ENCODE measurements at places on chromosomes 16 and 17. TPM values are rescaled to one million over a fixed set of nuclear protein-coding genes. Genes with fewer than 3 reads are reported as not detected.
A peak's percentile ranks its signal among the peaks of the same experiment; 100 is the strongest.

GRCh38 chr17:43020030-43020621 is 2.1 kb downstream of the VAT1 start:
- no peak for DNase-seq

The SLC38A8 gene
- not detected for total RNA-seq

GRCh38 chr17:20241855-20242254 is 225.5 kb downstream of the LGALS9B start:
- no peak for DNase-seq

The DHRS7C gene
- total RNA-seq, result not detected

DNA sequence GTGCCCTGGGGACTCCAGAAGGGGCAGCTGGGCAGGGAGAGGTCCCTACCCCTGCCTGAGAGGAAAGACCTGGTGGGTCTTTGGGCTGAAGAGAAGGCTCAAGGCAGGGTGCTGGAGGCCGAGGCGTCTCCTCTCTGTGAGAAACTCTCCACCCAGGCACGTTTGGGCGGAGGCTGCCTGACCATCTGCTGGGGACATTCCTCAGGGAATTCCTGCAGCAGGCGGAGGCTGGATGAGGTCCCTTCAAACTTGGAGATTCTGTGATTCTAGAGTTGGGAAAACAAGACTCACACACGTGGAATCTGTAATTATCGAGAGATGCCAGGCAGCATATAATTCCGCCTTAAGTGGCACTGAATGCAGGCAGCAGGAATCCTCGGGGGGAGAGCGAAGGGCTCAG is 21.1 kb upstream of the PHF12 start:
- DNase-seq, result no peak

The NKD1 gene
- not detected for total RNA-seq

The RHBDF1 gene
- 37.3 TPM for total RNA-seq

The C16orf54 gene
- not detected for total RNA-seq

GRCh38 chr16:11098601-11099390 is 154.4 kb downstream of the CLEC16A start:
- DNase-seq, result no peak

DNA sequence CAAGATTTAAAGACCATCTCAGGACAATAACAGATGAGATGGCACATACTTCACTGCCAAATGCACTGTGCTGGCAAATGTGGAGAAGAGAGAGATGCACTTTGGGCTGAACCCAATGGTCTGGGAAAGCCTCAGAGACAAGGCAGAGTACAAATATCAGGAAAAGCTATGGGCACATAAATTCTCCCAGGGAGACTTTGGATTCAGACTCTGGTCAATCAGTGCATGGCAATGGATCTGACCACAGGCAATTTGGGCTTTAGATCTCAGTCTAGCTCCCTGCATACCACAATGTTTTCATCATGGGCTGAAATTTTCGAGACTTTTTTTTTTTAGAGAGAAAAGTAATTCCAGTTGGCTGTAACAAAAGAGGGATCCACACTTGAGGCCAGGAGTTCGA is 20.0 kb upstream of the XPO6 start:
- no peak for DNase-seq

DNA sequence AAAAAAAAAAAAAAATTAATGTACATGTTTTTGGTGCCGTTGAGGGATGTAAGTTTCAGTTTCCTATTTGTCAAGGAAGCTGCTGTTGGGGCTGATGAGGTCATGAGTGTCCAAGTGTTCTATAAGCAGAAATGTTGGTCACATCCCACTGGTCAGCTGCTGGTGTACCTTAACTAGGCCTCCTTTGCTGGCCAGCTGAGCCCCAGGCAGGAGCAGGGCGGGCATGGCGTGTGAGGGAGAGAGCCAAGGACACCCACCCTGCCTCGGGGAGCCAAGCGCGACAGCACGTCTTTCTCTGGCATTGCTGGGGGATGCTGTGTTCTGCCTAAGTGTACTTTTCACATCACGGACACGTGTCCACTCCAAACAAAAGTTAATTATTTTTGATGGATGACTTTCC is 108.1 kb upstream of the CDC42EP4 start:
- DNase-seq, result peak; percentile 56

- peak; percentile 75 for DNase-seq
These were observed 382.0 kb upstream of the DYNLRB2 start for GRCh38 chr16:80158766-80159165.

GRCh38 chr16:27826893-27827289 is 236.6 kb downstream of the GSG1L start:
- DNase-seq, result no peak

GRCh38 chr17:49180303-49180702 is 30.1 kb downstream of the GNGT2 start:
- DNase-seq, result peak; percentile 30

The FGF11 gene
- 10.7 TPM for total RNA-seq

DNA sequence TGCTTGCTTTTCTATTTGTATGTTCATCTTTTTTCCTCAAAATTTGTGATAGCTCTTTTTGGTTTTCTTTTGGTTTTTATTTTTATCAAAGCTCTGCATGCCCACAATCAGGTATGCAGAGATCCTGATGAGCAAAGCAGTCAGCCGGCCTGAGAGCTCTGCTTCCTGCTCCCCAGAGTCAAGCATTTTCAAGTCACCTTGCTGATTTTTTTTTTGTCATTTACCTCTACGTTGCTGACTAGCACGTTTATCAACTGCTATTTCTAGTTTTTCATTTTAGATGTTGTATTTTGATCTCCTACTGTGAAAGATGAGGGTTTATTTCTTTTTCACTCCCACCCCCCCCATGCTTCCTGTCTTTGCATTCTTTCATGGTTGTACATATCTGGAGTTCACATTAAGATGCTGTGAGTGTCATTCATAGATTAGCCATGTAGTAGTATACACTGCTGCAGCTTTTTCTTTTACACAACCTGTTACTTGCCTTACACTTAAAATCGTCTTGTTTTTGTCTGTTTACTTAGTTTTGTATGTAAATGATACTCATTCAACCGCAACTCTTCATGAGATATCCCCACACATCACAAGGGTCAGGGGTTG is 196.2 kb downstream of the LGALS9B start:
- DNase-seq, result no peak

The GINS3 gene
- total RNA-seq, result 4.9 TPM

- peak; percentile 45 for DNase-seq
These were observed 116.8 kb downstream of the ANKRD11 start for GRCh38 chr16:89373355-89374110.

GRCh38 chr17:58569196-58569595 is 54.8 kb upstream of the MTMR4 start:
- no peak for DNase-seq

DNA sequence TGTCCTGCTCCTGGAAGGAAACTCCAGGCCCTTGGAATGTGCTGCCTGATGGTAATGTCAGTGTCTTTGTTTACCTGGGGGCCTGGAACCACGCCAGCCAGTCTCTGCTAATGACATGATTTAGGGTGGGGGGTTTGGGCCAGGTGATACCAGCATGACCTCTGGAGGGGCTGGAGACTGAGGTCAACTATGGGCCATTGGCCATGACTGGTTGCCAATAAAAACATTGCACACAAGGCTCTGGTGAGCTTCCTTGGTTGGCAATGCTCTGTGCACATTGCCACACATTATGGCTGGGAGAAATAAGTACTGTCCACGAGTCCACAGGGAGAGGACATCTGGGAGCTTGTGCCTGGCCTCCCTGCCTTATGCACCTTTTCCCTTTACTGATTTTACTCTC is 52.5 kb downstream of the LITAF start:
- peak; percentile 63 for DNase-seq

- no peak for DNase-seq
These were observed 3.4 kb downstream of the ANKRD40CL start for GRCh38 chr17:50763716-50764475.

DNA sequence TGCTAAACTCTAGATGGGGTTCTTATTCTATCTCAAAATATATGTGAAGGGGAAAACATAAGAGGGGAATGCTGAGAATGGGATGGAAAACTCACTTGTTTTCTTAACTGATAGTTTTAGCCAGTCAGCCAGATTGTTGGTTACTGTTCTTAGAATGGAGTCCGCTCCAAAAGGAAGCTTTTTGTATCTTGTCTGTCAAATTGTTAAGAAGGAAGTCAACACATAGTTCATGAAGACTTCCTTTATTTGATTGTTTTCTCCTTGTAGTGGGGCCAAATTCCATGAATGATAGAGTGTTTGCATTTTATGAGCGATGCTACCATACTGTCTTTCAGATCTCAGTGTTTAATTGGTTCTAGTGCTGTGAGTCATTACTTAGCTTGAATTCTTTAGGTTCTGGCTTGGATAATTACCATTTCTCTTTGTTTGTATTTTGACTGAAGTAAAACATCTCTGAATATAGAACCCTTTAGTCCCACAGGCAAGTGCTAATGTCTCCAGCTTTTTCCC is 98.3 kb upstream of the GOT2 start:
- DNase-seq, result no peak

GRCh38 chr17:65667656-65668055 is 106.2 kb upstream of the AXIN2 start:
- no peak for DNase-seq

The ADAP2 gene
- 3.1 TPM for total RNA-seq

DNA sequence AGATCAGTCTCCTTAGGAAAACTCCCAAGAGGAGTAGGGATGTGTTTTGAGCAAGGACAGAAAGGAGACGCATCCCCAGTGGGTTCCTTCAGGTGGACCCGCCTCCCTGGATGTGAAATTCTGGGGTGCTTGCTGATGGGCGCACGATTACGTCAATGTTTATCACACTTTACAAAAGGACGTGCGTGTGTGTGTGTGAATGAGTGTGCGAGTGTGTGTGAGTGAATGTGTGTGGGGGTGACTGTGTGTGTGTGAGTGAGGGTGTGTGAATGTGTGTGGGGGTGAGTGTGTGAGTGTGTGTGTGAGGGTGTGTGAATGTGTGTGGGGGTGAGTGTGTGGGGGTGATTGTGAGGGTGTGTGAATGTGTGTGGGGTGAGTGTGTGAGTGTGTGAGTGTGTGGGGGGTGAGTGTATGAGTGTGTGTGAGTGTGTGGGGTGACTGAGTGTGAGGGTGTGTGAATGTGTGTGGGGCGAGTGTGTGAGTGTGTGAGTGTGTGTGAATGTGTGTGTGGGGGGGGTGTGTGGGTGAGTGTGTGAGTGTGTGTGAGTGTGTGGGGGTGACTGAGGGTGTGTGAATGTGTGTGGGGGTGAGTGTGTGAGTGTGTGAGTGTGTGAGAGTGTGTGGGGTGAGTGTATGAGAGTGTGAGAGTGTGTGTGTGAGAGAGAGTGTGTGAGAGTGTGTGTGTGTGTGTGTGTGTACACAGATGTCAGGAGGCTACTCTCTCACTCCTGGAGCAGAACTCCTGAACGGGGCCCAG is 4.1 kb upstream of the TRARG1 start:
- no peak for DNase-seq

The PRSS36 gene
- 2.3 TPM for total RNA-seq

The NUDT7 gene
- 4.1 TPM for total RNA-seq

GRCh38 chr17:50542795-50543774 is 3.9 kb upstream of the SPATA20 start:
- no peak for DNase-seq

DNA sequence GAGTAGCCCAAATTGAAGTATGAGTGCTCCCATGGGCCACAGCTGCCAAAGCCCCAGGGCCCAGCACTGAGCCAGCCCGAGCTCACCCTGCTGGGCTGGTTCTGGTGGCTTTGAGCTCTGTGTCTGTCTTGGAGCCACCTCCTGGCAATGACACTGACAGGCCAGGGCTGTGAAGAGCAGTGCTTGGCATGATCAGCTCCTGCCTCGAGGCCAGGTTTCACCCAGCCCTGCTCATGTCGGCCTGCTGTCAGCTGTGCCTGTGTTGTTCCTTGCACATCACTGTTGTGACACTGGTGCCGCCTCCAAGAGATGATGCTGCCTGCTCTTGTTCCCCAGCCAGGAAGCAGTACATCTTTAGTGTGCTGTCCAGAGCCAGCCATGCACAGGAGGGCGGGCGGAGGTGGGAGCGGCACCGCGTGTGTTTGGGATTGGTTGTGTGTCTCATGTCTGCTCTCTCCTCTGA is 26.0 kb downstream of the PLD6 start:
- no peak for DNase-seq

DNA sequence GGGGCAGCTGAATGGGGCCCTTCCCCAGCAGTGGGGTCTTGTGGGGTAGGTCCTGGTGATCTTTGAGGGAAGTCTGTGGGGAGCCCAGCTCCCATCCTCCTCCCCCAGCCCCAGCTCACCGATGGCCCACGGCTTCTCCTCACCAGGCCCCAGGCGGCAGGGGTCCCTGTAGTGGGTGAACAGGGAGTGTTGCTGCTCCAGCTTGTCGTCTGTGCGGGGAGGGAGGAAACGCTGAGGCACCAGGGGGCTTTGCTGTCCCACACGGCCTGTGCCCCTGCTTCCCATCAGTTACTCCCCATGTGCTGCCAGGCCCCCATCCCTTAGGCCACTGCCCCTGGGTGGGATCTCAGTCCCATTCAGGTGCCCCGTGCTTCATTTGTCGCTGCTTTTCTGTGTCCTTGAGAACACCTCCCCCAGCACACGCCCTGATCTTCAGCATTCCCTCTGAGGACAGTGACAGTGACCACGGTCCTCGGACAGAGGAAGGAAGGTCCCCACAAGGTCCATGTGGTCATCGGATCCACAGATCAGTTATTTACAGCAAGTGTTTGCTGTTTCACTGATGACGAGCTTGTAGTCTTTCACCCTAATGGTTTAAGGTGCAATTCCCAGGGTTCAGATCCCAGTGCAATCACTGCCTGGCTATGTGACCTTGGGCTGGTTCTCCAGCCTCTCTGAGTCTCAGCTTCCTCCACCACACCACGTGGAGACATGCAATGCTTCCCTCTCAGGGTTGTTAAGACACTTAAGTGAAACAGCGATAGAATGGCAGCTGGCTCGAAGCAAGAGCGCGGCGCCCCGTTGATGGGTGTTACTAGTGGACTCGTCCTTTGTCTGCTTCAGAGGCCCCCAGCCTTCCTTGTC is 53.1 kb downstream of the PRMT7 start:
- DNase-seq, result no peak

- DNase-seq, result no peak
These were observed 49.2 kb upstream of the MAP3K14 start for GRCh38 chr17:45366049-45366448.

DNA sequence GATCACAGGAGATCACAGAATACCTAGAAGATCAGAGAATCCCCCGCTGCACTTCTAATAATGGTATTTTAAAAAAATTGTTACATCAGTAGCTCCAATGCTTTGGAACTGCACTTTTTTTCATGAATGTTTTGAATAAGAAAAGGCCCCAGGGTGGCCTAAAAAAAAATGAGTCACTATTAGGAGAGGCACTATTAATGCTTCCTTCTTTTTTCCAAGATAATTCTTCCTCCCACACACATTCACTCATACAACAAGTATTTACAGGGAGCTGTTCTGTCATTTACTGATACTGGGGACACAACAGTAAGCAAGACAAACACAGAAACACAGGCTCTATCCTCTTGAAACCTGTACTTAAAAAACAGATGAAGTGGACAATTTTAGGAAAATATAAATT is 675 bp upstream of the PDZD9 start:
- DNase-seq, result peak; percentile 73

The MT1F gene
- total RNA-seq, result 11.1 TPM
